ENCODE measurements at places on chromosomes 2 and 18.

DNA sequence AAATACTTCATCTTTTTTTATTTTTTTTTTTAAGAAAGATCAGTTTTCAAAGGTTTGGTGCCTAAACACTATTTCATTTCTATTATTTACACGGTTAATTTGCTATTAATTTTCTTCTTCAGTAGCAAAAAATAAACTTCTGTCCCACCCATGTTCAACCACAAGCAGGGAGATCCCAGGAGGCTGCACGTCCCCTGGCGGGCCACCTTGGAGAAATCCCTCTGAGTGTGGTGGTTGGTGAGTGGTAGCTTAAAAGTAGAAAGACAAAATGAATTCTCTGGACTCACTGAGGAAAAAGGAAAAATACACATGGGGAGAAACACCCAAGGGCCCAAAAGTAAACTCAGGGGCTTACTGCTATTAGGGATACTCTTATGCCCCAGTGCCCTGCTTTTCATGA, 143.5 kb downstream of the DNAH7 start:
- no peak for DNase-seq

DNA sequence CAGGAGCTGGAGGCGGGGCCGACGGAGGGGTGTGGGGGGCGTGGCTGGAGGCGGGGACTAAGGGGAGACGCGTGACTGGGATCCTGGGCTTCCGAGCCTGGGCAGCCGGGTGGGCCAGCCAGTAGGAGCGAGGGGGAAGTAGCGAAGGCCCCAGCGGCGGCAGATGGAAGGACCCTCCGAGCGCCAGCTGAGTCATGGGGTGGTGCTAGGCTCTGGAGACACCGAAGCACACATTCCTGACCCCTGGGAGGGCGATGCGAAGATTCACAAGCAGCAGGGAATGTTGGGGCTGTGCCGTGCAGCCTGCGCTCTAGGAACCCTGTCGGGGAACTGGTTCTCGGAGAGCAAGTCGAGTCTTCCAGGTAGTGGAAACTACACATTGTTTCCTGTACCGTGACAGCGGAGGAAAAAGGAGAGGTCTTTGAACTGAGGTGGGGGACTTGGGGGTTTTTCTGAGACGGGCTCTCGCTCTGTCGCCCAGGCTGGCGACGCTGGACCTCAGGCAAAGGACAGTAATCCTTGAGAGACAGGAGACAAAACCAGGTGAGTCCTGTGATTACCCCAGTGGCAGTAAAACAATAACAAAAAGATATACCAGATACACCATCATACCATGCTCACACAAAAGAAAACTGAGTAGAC, 650 bp upstream of the AFG3L2 start:
- peak; percentile 100 for DNase-seq

- no peak for DNase-seq
Measured at GRCh38 chr2:59713577-59713976, 839.9 kb downstream of the BCL11A start.

DNA sequence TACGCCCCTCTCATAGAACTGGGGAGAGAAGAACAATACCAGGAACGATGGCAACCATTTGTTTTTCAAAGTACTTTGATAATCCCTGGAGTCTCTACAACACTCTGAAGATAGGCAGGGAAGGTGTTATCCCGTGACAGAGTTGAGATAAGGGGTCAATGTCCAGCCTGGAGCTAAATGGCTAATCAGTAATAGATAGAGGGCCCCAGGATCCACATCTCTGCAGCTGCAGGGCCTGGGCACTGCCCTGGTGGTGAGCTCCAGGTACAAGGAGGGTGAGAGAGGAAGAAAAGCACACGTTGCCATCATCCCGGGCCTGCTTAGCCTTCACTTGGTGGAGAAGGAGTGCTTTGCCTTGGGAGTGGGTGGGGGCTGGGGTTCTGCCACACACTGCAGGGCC, 260.6 kb downstream of the PRKCE start:
- no peak for DNase-seq

DNA sequence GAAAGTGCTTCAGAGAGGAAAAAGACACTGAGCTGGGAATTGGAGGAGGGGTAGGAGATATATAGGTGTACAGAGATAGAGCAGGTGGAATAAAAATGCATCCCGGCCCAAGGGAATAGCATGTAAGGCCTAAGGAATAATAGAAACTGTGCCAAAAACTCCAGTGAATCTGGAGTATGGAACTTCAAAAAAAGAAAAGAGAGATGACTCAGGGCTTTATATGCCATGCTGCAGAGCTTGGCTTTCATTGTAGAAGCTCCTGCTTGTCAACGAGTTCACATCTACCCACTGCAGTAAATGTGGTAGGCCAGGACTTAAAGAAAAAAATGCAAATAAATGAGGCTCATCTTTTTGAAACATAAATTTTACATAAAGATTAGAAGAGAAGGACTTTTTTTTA, 131.8 kb downstream of the MREG start:
- no peak for DNase-seq

- no peak for DNase-seq
Measured at GRCh38 chr2:144967961-144968360, 448.0 kb upstream of the ZEB2 start.

GRCh38 chr18:35117951-35118411, 76.8 kb downstream of the MAPRE2 start:
- no peak for DNase-seq

- DNase-seq = no peak
Measured at GRCh38 chr2:153110486-153110885, 368.1 kb downstream of the RPRM start.

DNA sequence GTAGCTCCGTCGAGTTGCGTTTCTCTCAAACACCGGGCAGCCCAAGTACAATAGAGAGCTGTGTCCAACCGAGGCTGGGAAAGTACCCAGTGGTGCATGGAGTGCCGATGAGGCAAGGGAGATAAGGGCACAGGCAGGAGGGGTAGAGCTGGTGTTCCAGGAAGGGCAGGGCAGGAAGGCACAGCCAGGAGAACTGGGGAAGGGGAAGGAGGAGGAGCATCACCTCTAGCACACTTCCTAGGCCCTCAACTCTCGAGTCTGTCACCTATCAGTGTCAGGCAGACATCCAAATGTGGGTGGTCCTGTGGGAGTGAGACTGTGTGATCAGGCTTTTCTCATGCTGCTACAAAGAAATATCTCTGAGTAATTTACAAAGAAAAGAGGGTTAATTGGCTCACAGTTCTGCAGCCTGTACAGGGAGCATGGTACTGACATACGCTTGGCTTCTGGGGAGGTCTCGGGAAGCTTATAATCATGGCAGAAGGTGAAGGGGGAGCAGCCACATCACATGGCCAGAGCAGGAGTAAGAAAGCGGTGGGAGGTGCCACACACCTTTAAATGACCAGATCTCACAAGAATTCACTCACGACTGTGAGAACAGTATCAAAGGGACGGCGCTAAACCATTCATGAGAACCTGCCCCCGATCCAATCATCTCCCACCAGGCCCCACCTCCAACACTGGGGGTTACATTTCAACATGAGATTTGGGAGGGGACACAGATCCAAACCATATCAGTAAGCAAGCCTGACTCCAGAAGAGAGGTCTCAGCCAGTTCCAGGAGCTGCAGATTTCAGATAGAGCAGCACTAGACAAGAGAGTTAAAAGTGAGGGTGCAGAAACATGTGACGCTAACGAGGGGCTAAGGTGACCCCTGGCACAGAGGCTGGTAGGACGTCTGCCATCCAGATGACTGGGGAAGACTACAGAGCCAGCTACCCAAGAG, 75.7 kb downstream of the MBOAT2 start:
- DNase-seq = no peak

GRCh38 chr2:64727843-64728463, 74.2 kb upstream of the SERTAD2 start:
- peak; percentile 68 for DNase-seq

- peak; percentile 88 for DNase-seq
Measured at GRCh38 chr2:96538487-96539214, 2.1 kb downstream of the ARID5A start.

DNA sequence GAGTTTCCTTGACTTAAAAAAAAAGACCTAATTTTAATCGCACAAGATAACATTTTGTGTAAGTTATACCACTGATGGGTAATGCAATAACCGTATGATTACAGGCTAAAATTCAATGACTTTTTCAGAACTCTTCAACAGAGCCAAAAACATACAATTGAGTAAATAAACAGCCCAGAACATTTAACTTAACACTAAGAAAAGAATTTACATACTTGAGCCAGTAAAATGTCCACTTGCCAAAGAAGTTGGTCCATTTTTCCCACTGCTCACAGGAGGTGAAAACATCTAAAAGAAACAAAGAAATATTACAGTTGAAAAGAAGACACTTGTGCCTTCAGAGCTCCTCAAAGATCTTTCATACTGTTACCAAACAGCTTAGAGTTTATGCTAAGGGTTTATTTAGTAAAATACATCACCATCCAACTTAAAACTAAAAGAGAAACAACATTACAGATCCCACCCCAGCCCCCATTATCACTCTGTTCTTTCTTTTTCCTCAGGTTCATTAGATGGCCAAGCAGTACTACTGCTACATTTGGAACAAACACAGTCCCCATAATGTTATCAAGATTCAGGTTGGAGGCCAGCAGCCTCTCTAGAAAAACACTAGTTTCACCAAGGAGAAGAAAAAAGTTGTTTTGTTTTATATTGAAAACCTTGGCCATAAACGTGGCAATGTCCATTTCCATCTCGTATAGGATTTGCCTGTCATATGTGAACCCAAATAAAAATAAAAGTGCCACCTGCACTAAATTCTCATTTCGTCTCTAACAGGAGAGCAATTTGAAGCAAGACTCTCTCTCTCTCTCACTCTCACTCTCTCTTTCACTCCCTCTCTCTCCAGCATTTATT, 2.7 kb downstream of the TCF4 start:
- DNase-seq = no peak

DNA sequence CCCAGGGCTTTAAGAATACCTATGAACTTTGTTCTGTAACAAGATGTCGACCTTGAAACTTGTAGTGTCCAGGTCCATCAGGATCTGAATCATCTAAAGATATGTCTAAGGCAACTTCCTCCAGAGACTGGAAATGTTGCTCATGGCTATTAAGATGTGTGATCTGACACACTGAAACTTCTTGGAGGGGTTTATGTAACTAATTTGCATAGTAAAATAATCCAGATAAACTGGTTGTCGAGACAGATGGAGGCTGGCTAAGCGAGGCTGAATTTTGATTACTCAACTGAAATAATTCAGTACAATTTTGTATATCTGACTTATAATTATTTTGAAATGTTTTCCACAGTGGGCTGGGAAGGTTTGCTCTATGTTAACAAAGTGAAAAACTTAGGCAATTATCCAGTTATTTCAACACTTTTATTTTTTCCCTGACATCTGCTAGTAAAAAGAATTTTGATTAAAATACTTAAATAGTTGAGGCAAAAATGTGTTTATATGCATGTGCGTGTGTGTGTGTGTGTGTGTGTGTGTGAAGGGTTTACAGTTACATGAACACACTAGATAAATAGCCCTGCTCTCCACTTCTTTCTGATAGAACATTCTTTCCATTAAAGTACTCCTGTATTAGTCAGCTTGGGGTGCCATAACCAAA, 11.4 kb upstream of the MAP3K20 start:
- no peak for DNase-seq

- DNase-seq = no peak
Measured at GRCh38 chr2:74544634-74545033, 9.1 kb downstream of the LOXL3 start.

DNA sequence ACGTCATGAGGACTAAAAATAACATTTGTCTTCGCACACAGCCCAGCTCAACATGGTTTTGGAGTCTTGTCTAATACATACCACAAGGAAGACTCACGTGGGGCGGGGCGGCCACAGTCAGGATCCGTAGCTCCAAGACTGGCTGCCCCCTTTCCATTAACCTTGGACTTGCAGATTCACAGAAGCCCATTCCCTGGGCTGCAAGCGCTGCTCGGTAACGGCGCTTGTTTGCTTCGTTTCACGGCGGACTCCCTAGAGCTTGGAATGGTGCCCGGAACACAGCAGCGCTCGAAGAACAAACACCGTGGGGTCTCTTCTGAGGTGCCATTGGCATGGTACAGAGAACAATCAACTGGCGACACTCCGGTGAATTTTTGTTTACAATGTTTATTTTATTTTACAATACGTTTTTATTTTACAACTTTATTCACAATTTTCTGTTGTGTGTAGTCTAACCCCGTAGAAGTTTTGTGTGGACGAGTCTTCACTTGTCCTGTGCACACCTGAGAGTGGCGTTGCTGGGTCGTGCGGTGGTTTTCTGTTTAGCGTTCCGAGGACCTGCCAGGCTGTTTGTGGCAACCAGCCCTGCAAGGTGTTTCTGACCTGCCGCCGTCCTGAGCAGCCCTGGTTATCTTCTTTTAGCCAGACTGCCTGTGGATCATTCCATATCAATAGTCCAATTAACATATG, 126.5 kb downstream of the GALR1 start:
- no peak for DNase-seq

DNA sequence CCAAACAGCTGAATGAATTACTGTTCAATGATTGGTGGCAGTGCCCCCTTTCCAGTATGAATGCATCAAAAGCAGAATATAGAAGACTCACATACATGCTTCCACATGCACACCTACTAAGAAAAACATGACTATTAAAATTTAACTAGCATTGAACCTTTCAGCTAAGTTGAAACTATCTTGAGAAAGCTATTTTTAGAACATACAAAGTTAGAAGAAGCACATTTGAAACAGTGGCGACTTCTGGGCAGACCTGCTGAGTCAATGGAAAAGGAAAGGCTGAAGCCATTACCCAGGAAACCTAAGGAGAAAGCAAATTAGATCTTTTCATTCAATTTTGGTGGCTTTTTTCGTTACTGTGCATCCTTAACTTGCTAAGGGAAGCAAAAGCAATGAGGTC, 55.9 kb downstream of the PLA2R1 start:
- DNase-seq = no peak

- no peak for DNase-seq
Measured at GRCh38 chr18:23631746-23632145, 31.0 kb downstream of the ANKRD29 start.

DNA sequence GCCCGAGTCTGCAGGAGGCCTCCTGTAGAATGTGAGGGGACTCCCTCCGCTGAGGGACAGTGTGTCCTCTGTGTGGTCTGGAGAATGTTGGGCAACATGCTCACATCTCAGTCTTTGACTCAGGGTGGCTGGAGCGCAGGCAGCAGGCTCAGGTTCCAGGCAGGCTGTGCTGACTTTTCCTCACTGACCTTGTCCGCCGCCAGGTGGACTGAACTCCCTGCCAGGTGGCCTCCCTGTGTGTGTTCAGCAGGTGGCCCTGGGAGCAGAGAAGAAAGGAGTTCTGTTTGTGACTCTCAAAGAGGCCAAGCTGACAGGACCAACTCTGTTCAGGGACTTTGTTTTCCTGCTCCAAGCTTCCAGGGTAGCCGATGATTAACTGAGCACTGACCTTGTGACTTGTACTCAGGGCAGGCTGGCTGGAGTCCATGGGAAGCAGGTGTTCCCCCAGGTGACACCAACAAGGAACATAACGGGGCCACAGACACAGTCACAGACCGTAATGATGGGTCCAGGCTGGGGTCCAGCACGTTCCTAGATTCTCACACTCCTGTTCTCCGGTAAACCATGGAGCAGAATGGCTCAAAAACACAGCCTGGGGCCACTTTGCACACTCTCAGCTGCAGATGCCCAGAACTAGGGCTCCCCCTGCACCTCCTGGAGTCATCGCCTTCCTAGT, 439.8 kb downstream of the RNF144A start:
- DNase-seq = no peak

- no peak for DNase-seq
Measured at GRCh38 chr2:60796573-60797509, 40.8 kb downstream of the PAPOLG start.

GRCh38 chr2:173090276-173090877, 14.7 kb downstream of the MAP3K20 start:
- DNase-seq = peak; percentile 84

- DNase-seq = no peak
Measured at GRCh38 chr2:173843526-173843925, 121.6 kb downstream of the SP3 start.

- no peak for DNase-seq
Measured at GRCh38 chr2:169715379-169716237, 18.0 kb upstream of the KLHL23 start.

- DNase-seq = no peak
Measured at GRCh38 chr2:65675350-65675749, 243.0 kb upstream of the SPRED2 start.

Measured in islet precursor cell (in vitro differentiated cells).